Stimulated activated CD4-positive, alpha-beta T cell treated with anti-CD3 and anti-CD28 coated beads, Interleukin-15, amount 100 ng/mL, for 48 hours (primary cell): ENCODE measurements at places on chromosomes 12 and 14.

- no peak for DNase-seq
Observed at GRCh38 chr14:25431211-25432076, 381.5 kb upstream of the STXBP6 start.

DNA sequence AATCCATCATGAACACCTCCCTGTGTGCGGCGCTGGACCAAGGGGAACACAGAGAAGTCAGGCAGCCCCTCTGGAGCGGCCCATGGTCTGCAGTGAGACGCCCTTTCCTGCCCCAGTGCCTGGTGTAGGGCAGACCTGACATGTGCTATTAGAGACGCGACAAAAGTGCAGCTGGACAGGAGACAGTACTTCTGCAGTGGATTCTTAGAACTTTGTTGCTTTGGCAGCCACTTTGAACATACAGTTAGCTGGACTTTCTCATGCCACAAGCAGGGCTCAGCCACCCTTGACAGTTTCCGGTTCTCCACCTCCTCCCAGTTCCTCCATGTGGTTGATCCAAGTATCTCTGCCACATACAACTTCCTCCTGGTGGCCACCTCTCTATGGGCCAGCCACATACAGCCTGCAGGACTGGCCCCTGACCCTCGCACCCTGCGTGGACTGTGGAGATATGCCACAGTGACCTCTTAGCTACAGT lies 45.9 kb downstream of the LGMN start:
- DNase-seq: no peak

- DNase-seq: no peak
Observed at GRCh38 chr12:93914281-93914680, 234.1 kb upstream of the PLXNC1 start.

GRCh38 chr12:132190012-132190755 lies 45.9 kb downstream of the NOC4L start:
- no peak for DNase-seq

DNA sequence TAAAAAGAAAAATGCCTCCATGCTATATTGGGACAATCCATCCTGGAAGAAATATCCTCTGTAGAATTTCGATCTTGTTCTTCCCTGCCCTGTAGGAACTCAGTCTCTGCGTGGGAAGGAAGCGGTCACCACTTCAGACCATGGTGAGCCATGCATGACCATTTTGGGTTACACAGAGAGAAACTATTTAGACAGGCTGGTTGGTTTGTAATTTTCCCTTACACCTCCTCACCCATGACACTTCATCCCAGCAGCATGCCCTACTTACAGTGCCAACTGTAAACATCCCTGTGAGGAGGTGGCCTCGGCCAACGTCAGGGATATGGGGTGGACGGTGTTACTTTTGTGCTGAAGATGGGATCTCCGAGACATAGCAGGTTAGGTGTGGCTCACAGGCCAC lies 121.4 kb downstream of the SMOC1 start:
- DNase-seq: no peak

DNA sequence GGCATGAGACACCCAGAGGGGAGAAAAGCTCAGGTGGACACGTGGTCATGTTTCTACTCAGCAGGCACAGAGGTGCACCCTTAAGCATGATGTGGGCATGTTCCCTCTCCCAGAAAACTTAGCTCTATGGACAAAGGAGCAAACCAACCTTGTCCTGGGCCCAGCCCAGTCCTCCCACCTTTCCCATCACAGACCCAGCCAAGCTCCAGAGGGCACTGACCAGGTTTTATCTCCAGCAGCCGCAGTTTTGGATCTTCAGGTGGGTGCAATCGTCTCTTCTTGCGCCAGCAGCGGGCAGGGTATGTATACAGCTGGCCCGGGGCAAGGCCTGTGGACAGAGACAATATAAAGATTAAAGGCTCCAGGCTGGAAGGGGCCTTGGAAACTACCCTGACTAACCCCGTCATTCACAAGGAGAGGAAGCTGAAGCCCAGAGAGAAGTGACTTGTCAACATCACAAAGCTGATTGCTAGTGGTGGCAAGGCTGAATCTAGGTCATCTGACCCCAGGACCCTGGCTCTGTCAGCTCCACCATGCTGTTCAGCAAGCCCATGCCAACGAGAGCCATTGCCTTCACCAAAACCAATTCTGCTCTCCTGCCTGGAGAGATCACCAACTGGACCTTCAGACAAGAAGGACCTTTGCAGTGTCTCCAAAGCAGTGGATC lies 140.7 kb downstream of the DPF3 start:
- DNase-seq: no peak

DNA sequence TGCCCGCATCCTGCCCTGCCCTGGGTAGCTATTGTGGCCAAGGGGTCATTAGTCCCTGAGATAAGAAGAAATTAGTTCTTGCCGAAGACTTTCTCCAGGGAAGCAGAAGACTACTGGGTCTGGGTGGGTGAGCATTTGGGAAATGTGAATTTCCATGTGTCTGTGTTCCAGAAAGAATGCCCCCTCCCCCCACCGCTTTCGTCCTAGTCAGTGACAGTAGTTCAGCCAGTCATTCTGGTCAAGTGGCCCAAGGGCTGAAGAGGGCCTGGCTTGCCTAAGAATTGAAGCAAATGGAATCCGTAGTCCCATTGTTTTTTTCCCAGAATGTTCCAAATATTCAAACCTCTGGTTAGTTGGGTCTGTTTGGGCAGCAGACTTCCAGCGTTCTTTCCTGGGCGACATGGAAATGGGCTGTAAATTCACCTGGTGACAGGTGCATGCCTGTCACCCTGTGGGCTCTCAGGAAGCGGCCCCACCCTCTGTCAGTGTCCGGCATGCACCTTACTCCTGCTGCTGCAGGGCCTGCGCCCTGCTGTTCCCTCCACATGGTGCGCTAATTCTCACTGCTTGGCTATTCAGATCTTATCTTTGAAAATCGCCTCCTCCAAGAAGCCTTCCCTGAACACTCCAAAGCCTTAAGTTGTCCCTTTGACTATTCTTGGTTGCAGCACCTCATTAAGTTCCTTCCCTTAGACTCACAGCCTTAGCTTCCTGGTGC lies 1.4 kb upstream of the RFLNA start:
- DNase-seq: no peak

DNA sequence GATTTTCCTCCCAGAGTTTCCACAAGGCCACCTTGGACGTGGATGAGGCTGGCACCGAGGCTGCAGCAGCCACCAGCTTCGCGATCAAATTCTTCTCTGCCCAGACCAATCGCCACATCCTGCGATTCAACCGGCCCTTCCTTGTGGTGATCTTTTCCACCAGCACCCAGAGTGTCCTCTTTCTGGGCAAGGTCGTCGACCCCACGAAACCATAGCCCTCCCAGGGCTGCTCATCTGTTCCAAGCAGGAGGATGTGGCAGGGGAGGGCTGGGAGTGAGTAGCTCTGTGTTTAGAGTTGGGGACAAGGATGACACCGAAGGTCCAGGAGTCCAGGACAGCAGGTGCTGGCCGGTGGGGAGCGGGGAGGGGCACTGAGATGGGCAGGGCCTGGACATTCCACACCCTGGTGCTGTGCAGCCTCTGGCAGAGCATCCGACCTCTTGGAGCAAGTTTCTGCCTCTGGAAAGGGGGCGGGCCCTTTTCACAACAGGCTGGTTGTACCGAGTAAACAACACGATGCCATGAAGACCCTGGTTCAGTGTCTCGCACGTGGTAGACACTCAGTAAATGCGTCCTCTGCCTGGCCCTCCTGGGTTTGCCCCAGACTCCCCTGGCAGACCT lies 8.2 kb downstream of the SERPINA4 start:
- DNase-seq: no peak

GRCh38 chr14:23307687-23308644 lies 1.3 kb downstream of the BCL2L2 start:
- DNase-seq: no peak

DNA sequence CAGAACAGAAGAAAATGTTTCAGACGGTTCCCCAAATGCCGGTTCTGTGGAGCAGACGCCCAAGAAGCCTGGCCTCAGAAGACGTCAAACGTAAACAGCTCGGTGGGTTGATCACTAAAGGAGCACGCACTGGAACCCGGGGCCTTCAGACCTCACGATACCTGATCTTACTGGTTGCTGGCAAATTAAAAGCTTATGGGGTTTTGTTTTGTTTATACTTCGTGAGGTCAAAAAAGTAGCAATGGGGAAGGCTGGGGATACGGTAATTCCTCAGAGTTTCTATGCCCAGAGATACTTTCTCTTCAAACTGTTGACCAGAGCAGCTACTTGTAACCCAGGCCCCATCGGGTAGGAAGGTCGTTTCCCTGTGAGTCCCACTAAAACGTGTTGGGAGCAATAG lies 1.7 kb downstream of the CDKN1B start:
- no peak for DNase-seq

DNA sequence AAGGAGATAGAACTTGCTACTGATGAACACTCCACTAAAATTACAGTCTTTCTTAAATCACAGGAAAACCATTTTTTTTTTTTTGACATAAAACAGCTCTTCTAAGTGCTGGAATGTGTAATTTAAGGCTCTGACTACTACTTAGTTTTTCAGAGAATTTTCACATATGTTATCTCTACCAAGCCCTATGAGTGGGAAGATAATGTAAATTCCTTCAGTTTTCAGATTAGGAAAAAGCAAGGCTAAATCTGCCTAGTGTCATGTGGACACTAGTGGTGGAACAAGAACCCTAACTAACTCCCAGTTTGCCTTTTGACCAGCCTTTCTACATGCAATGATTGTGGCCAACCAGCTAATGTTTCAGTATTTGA lies 37.3 kb upstream of the CSRP2 start:
- DNase-seq: no peak

DNA sequence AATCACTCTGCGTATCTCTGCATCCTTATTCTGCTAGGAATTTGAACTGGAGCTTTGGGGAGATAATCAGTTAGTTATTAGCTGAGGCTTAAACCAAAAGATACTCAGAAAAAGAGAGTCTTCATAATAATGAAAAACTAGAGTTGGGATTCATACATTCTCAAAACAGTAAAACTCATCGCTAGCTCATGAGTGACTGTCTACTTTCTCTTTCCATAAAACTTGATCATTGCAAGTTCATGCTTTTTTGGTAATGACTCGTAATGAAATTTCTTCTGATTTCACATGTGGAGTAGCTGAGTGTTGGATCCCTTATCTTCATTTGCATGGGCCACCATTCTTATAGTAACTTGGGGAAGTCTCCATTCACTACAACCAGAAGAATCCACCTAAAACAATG lies 397.7 kb downstream of the PDZRN4 start:
- no peak for DNase-seq

DNA sequence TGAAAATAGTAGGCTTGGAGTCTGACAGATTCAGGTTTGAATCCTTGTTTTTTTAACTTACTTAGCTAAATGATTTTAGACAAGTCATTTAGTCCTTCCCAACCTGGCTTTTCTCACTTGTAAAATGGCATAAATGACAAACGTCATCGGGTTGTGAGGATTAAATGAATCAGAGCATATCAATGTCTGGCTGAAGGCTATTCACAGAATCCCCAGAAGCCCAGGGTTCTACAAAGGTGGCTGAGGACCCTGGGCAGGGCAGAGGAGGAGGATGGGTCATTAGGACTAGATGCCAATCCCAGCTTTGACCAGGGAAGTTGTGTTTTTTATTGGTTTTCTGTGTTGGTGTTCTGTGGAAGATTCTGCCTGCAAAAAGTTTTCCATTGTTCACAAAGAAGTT lies 7.6 kb upstream of the PTPRB start:
- no peak for DNase-seq

- no peak for DNase-seq
Observed at GRCh38 chr12:85017133-85017532, 18.9 kb downstream of the TSPAN19 start.

DNA sequence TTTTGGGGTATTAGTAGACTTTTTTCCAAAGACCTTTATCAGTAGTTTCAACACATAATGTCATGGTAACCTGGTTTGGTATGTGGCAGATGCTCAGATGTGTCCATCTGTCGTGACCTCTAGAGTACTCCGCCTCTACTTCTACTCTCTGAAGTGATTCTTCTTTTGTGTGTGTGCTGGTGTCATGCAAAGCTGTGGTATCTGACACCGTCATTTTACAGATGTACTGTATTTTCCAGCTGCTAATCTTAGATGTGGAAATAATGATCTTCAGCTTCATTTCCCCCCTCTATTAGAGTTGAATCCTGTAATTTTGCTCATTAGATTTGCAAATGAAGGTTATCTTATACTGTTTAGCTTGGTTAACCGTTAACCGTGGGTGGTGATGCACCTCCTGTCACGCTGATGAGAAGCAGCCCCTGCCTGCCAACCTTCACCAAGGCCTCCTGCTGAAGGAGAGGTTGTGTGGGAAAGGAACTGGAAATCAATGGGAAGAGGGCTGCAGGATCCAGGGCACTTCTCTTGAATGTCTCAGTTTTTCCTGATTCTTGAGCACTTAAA lies 222.4 kb upstream of the AMIGO2 start:
- no peak for DNase-seq

DNA sequence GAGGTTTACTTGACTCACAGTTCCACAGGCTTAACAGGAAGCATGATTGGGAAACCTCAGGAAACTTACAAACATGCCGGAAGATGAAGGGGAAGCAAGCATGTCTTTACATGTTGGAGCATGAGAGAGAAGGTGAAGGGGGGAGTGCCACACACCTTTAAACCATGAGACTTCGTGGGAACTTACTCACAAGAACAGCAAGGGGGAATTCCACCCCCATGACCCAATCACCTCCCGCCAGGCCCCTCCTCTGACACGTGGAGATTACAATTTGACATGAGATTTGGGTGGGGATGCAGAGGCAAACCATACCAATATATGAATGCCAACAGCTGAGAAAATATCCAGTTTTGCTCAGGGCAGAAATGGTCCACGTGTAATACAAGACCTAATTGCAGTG lies 518.6 kb downstream of the VRK1 start:
- DNase-seq: no peak

- no peak for DNase-seq
Observed at GRCh38 chr12:46825591-46826414, at the start of gene SLC38A4. Gene SLC38A4 (minus strand): TSS chr12:46825997. CDS start chr12:46793071, 32,926 bp downstream.

DNA sequence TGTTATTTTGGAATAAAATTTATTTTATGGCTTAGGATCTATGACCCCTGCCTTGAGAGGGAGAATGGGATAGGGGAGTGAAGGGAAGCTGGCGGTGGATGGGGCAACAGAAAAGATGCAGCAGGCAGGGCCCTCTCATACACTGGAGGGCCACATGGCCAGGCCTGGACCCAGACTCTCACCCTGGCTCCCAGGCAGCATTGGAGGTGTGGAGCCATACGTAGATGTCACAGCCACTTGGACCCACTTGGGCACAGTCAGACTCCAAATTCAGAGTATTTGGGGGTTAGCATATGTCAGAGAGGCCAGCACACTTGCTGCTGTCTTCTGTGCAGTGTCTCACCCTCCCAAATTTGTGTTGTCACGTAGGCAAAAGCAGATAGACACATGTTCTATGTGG lies 6.5 kb downstream of the NAB2 start:
- no peak for DNase-seq

DNA sequence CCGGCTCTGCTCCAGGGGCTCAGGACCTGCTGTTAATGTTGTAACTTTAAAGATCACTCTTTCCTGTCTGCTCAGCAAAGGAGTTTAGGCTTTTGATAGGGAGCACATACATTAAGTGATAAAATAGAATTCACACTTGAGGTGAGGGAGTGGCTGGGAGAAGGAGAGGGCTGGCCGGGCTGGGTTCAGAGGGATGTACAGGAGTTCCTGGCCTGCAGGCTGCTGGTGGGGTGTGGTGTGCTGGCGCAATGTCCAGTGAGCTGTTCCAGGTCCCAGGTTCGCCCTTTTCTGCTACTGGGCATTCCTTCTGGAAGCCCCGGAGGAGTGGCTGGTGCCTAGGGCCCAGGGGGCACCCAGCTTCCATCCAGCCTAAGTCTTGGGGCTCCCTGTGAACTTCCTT lies 17.8 kb downstream of the KIF26A start:
- DNase-seq: no peak
